ENCODE measurements at places on chromosomes 1 and 21. TPM values are rescaled to one million over a fixed set of nuclear protein-coding genes. Genes with fewer than 3 reads are reported as not detected.

Gene LDLRAD1
- total RNA-seq = not detected

Gene CD101
- total RNA-seq = 0.44 TPM

Gene OPRD1
- total RNA-seq = not detected

Gene RPE65
- not detected for total RNA-seq

Gene ZNF683
- not detected for total RNA-seq

Gene RABGGTB
- total RNA-seq = 45.2 TPM

Gene PRRX1
- 0.49 TPM for total RNA-seq

Gene OMA1
- total RNA-seq = 17.1 TPM

Gene OR2L2
- total RNA-seq = not detected

Gene SPRR3
- total RNA-seq = not detected

Gene KCNH1
- total RNA-seq = not detected

Gene CCDC24
- total RNA-seq = 2.4 TPM

Gene RAB25
- not detected for total RNA-seq

Gene CCDC27
- not detected for total RNA-seq

All from bladder microvascular endothelial cell (primary cell).